NCI-H526 (cell line): ENCODE measurements at places on chromosomes 5 and 9.

- DNase-seq = no peak
These were observed 92.3 kb downstream of the FANCC start for GRCh38 chr9:95225076-95225725.

DNA sequence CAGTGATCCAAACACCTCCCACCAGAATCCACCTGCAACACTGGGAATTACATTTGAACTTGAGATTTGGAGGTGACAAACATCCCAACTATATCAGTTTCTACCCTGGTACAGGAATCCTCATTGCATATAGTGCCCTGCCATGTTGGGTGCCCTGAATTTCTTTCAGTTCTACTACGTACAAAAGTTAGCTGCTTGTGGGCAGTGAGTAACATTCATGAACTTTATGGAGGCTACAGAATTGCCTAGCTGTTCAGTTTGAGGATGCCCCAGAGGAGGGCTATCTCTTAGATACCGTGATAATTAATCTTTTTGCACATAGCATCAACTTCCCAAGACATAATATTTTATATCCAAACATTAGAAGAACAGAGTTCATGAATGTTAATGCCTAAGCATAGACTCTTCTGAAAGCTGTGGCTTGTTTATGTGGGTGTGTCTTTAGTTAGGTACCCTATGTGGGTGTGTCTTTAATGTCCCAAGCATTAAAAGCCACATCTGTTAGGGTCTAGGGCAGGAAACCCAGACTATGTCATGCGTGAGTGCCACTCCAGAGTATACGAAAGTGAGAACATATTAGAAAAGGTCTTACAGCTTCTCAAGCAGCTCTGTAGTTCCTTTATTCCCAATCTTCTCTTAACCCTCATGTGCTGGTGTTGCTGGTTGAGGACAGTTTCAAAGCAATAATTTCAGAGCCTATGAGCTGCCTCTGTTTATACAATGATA is 47.0 kb upstream of the CHD1 start:
- DNase-seq = no peak

DNA sequence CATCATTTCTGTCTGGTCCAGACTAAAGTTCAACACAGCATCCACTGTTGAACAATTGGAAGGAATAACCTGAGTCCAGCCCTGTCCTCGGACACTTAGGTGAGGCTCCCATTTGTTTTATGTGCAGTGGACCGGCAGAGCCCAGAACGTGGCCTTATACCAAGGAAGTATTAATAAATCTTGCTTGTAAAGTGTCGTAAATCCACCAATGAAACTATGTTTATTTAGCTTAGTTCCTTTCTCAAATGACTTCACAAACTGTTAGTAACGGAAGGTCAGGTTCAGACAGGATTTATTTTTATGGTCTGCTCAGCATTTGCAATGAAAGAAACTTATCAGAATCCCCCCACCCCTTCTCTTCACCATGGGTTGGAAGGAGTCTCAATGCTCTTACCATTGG is 149.5 kb downstream of the PCSK1 start:
- DNase-seq = no peak

GRCh38 chr5:130549884-130550561 is 615.0 kb downstream of the HINT1 start:
- no peak for DNase-seq
